ENCODE measurements at places on chromosomes 4 and X.

DNA sequence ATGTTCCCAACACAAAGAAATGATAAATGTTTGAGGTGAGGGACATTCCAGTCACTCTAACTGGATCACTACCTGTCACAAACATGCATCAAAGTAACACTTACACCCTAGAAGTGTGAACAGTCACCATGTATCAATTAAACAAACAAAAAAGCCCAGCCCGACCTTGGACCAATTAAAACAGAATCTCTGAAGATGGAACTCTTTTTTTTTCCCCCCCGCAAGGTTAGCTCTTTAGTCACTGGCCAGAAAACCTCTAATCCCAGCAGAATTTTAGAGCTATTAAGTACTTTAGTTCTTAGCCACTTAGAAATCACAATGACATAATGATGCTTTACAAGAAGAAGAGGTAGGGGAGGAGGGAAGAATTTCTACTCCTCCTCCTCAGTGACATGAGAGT, 154.5 kb downstream of the PALLD start:
- DNase-seq, result peak; percentile 61

DNA sequence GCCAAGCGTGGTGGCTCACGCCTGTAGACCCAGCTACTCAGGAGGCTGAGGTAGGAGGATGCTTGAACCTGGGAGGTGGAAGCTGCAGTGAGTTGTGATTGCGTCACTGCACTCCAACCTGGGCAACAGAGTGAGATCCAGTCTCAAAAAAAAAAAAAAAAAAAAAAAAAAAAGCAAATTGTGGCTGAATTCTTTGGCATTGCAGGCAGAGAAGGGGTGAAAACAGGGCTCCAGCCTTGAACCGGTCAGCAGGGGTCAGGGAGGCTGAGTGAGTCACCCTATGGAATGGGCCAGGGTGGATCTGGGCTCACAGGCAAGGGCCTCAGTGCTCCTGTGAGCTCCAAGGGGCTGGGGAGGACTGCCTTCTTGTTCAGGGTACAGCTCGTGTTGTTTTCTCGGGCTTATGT, 13.2 kb upstream of the FAM3A start:
- no peak for DNase-seq

GRCh38 chrX:130984782-130985181, 73.4 kb upstream of the ARHGAP36 start:
- no peak for DNase-seq

DNA sequence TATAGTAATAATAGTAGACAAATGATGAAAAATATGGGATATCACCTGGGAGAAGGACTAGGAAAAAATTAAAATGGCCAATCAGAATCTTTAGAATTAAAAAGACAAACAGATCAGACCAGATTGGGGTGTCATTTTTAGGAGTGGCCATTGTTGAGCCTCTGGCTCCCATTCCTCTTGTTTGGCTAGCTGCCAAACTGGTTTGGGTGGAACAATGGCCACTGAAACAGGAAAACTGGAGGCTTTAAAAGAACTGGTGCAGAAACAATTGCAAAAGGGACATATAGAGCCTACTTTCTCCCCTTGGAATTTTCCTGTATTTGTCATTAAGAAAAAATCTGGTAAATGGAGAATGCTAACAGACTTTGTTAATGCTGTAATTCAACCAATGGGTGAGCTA, 294.8 kb upstream of the DKK2 start:
- DNase-seq, result no peak

DNA sequence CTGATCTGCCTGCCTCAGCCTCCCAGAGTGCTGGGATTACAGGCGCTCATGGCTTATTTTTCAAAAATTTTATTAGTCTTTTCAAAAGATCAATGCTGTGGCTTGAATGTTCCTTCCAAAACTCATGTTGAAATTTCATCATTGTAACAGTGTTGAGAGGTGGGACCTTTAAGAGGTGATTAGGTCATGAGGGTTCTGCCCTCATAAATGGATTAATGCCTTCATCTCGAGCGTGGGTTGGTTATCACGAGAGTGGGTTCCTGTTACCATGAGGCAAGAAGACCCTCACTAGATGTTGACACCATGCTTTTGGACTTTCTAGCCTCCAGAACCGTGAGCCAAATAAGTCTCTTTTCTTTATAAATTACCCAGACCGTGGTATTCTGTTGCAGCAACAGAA, 30.3 kb downstream of the EIF2S3 start:
- DNase-seq, result no peak

Measured in fibroblast of skin of scalp (primary cell).